ENCODE measurements at places on chromosomes 3 and 15. TPM values are rescaled to one million over a fixed set of nuclear protein-coding genes. Genes with fewer than 3 reads are reported as not detected.

GRCh38 chr3:15778332-15778858 is 19.4 kb downstream of the ANKRD28 start:
- no peak for DNase-seq

Gene U2SURP
- polyA plus RNA-seq: 14.3 TPM

DNA sequence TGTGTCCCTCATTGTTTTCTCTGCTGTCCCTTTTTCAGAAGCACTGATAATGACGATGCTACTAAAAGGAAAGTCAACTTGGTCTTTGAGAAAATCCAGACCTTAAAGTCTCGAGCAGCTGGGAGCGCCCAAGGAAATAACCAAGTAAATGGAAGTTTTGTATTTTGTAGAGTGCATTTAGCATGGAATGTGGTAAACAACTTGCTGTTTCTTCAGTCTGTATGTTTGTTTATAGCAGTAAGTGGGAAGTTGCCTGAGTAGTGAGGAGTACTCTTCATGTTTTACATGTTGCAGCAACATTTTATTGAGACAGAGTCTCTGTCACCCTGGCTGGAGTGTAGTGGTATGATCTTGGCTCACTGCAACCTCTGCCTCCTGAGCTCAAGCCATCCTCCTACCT is 66.0 kb downstream of the CGNL1 start:
- no peak for DNase-seq

Gene FANCD2OS
- polyA plus RNA-seq: not detected

DNA sequence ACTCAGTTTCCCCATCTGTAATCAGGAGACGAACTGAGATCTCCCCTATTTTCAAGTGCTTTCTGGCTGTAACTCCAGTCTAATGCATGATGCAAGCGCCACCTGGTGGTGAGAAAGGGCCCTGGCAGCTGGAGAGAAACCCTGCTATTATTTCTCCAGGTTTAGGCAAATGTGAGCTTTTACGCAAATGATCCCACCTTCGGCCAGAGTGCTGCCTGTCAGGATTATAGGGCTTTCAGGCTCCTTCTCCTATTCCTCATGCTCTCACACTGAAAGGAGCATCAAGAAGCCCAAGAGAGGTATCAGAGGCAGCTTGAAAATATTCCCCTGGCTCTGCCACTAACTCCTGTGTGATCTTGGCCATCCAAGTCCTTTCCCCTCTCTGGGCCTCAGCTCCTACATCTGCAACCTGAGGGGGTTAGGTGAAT is 93.9 kb upstream of the RASGRF1 start:
- peak; percentile 83 for DNase-seq

Gene CYP19A1
- polyA plus RNA-seq: not detected

- DNase-seq: no peak
Observed at GRCh38 chr3:52402101-52402521, 42.8 kb downstream of the SEMA3G start.

DNA sequence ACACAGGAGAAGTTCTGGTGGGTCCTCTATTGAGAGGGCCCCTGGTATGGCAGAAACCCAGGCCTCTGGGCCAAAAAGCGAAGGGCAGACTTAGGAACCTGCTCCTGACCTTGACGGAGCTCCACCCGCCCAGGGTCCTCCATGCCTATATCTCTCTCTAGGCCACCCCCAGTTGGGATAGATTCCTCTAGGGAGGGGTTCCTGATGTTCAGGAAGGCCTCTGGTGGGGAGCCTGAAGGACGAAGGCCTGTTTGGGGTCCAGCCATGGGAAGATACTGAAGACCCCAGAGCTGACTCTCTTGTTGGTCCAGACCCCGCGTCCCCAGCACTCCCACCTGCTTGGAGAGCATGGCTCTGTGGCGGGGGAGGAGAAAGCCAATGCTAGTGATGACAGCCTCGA is 104.2 kb downstream of the CORO2B start:
- peak; percentile 40 for DNase-seq

Gene FBXO40
- polyA plus RNA-seq: not detected

GRCh38 chr15:96448923-96449322 is 118.4 kb downstream of the NR2F2 start:
- DNase-seq: no peak

GRCh38 chr15:53670701-53671100 is 88.8 kb downstream of the WDR72 start:
- no peak for DNase-seq

GRCh38 chr3:131960324-131960723 is 74.5 kb downstream of the CPNE4 start:
- DNase-seq: no peak

Gene ACKR4
- 0.60 TPM for polyA plus RNA-seq

DNA sequence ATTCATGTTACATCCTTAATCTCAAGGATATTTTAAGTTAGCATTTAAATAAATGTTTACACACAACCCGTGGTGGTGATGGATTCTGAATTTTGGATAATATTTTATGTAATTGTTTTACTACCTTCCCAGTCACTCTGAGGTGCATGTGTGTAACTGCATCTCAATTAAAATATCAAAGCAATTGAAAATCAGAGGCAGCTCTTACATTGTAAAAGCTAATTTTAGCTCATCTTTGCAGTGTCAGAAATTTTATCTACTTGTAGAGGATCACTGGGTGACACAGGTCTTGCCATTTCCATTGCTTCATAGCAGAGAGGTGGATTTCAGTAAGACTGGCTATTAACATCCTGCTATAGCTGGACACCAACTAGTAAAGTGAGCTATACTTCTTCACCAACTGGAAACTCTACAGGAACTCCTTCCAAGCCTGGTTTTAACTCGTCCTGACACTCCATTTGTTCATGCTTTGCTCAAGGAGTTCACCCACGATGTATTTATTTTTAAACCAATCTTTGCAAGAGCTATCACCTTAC is 19.6 kb upstream of the MITF start:
- DNase-seq: no peak

DNA sequence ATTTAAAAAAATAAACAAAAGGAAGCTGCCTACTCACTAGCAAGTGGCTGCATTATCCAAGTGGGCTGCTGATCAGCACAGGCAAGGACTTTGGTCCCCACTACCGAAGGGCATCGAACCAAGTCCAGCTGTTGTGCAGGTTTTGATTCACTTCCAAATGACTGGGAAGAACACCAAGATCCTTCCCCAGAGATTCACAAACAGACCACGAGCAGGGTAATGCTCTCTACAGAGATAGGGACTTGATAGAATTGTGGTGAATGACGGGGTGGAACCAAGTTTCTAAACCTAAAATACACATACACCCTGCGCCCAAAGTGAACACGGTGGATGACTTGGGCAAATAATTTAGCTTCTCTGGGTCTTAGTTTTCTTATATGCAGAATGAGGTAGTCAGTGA is 203.7 kb upstream of the ICE2 start:
- no peak for DNase-seq

DNA sequence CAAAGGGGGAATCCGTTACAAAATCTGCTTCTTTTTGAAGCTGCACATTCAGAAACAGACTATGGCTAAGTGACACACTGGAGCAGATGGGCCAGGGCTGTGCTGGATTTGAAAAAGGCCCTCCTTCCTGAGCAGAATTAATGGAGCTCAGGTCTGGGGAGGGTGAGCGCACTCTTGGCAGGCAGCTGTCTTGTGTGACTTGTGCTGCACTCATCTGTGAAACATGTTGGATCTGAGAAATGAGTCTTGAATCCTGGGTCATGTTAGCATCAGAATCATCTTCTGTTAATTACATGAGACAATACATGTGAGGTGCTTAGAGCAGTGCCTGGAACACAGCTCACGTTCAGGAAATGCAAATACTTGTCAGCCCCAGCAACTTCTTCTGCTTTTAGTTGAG is 219.6 kb downstream of the THSD4 start:
- no peak for DNase-seq

Gene CADM2
- polyA plus RNA-seq: 0.46 TPM

Gene CHL1
- polyA plus RNA-seq: 1.2 TPM

Gene SEMA3B
- polyA plus RNA-seq: 39.2 TPM

DNA sequence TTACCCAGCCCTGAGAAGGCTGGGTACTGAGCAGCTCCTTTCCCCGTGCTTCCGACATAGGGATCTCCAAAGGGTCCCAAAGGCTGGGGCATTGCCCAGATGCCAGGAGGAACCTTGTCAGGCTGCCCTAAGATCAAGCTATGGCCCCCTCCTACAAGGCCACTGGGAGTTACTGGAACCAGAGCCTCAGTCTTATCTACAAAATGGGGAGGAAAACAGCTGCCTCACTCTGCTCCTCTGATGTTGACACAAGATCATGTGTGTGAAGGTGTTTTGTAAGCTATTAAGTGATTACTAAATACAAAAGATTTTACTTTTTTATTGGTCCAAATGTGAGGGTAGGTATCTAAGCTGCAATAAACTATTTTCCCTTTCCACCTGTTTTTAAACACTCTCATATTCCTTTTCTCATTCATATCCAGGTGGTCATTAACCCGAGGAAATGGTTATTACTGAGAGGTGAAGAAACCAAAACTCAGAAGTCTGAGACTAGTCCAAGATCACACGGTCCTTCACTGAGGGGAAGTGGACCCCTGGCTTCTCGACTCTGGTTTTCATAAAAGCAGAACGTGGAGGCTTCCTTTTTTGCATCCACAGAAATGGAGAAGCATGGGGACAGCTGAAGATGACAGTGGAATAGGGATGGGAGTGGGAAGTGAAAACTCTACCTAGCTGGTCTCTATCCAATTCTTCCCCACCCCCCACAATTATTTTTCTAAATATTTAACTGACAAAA is 1.7 kb downstream of the ARPIN start:
- no peak for DNase-seq

DNA sequence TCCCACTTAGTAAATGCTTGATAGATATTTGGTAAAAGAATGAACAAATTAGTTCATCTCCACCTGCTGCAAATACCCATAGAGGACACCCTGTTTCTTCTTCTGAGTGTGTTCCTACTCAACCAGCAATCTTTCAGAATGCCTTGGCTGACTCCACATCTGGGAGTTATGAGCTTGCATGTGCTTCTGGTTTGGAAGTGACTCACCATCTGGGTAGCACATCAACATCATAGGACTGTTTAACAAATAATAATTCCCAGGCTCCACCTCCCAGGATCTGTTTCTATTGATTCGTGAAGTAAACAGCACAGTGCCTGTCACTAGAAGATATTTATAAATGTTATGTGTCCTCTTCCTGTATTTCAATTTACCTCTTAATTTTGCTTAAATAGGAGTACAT is 580.1 kb downstream of the ROBO2 start:
- no peak for DNase-seq

Gene MYZAP
- 31.8 TPM for polyA plus RNA-seq

DNA sequence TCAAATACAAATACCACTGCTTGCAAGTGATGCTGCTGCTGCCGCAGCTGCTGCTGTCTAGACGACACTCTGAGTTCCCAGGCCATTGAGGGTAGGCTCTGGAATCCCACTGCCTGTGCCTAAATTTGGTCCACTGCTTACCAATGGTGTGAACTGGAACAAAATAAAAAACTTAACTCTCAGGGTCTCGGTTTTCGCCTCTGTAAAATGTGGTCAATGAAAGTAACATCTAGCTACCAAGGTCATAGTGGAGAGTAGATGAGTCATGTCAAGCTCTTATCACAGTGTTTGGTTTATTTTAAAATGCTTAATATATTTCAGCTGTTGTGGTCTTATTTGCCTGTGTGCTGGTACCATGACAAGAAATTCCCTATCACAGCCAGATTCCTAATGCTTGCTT is 299.3 kb downstream of the CLSTN2 start:
- DNase-seq: no peak

GRCh38 chr3:150890295-150890694 is 14.9 kb downstream of the MINDY4B start:
- no peak for DNase-seq

Gene TLR9
- not detected for polyA plus RNA-seq

DNA sequence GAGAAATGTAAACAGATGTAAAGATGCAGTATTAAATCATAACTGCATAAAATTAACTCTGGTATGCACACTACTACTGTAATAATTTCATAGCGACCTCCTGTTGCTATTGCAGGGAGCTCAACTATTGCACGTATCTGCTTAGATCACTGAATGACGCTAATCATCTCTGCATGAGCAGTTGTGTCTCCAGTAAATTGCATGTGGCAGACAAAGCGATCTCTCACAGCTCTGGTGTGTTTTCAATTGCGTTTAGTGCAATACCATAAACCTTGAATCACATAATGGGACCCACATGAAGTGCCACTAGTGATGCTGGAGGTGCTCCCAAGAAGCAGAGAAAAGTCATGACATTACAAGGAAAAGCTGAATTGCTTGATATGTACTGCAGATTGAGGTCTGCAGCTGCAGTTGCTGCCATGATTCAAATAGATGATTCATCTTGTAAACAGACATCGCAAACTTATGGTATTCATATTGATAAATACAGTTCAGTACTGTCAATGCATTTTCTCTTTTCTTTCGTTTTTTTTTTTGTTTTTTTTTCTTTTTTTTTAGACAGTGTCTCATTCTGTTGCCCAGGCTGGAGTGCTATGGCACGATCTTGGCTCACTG is 30.2 kb upstream of the LCTL start:
- no peak for DNase-seq

DNA sequence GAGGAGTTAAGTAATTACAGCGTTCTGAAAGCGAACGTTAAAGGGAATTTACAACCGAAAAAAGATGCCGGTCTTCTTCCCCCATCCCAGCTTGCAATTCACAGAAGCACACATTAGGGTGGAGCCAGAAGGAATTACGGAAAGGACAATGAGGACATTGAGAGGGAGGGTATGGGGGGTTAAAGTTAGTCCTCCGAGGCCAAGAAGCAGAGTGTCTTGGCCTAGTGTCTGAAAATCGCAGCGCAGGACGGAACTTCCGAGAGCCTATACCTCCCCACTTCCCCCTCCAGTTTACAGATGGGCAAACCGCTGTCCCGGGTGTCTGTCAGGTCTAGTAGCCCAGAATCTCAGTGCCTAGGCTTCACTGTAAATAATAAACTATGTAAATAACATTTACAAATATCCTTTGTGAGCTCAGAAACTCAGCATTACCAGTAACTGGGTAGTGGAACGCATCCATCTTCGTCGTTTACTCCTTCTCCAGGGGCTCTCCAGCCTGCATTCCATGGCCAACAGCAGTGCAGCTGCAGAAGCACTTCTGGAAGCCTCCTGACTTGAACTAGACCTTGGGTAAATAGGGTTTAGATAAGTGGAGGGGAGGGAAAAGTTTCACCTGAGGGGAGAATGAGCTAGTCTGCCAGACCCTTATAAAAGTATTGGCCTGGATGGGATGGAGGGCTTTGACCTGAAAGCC is 922 bp downstream of the ADPRH start:
- peak; percentile 68 for DNase-seq

- DNase-seq: no peak
Observed at GRCh38 chr15:52481915-52482314, 46.8 kb downstream of the MYO5A start.

- DNase-seq: no peak
Observed at GRCh38 chr3:170564664-170565063, 21.2 kb downstream of the SLC7A14 start.

- no peak for DNase-seq
Observed at GRCh38 chr15:52348056-52348745, 52.6 kb upstream of the MYO5C start.

Measured in sigmoid colon (tissue), 7 donors.